Activated B cell treated with CpG ODN at 0.5 μM for 24 hours (primary cell): ENCODE measurements at places on chromosomes 11 and 22. TPM values are rescaled to one million over a fixed set of nuclear protein-coding genes. Genes with fewer than 3 reads are reported as not detected.
A peak's percentile ranks its signal among the peaks of the same experiment; 100 is the strongest.

DNA sequence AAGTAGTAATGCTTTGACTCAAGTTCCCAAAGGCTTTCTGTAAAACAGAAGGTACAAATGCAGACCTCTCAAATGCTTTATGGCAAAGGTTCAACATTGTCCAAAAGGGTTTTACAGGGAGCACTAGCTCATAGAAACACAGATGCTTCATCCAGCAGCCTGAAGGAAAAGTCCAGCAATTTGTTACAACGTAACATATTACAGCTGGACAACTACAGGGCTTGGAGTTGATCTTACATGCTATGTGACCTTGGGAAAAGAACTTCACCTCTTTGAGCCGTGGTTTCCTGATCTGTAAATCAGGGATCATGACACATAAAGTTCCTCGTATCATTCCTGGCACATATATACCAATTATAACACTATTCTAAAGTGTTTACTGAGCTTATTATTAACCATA is 84.9 kb downstream of the DDIAS start:
- H3K4me1 ChIP-seq, result peaks cover 19% of the 10 kb centered on the region
- H3K4me3 ChIP-seq, result no peak overlapping the region
- peak overlapping the region; percentile 74 for H3K27ac ChIP-seq
- H3K36me3 ChIP-seq, result peaks cover 85% of the 10 kb centered on the region

- H3K36me3 ChIP-seq, result peaks cover 74% of the 10 kb centered on the region
- H3K4me3 ChIP-seq, result no peak overlapping the region
- DNase-seq, result no peak
- H3K27me3 ChIP-seq, result no peaks in the 10 kb centered on the region
Observed at GRCh38 chr22:50218996-50219727, 18.4 kb downstream of the SELENOO start.

DNA sequence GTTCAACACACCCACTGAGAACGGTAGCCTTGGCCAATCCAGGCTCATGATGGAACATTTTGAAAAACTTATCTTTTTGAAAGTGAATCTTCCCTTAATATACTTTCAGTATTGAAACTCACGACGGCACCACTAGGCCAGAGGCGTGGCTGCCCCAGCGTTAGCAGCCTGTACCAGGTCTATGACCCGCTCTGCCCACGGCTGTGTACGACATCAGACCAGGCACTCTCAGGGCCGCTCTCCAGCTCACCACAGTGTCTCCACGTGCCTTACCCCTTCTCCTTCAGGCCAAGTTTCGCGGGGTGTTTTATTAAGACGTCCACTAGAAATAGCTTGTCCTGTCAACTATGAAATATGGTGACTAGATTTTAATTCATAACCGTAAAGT is 31.2 kb downstream of the ALG12 start:
- H3K36me3 ChIP-seq, result peaks cover 83% of the 10 kb centered on the region
- H3K4me3 ChIP-seq, result no peak overlapping the region
- H3K4me1 ChIP-seq, result no peaks in the 10 kb centered on the region
- DNase-seq, result no peak

DNA sequence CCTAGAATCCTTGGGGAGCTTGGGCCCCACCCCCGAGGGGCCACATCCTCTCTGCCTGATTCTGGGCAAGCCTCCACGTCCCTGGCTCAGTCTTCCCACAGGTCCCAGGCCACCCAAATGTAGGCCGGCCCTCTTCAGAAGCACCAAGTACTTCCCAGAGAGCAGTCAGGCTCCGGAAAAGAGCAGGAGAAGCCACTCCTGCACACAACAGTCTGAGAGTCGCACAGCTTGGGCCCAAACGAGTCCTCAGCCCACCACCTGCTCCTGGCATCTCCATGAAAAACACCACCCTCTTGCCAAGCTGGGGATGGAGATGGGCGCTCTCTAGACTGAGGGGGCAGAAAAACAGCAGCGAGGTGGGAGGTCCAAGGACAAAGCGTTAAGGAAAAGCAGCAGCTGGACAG is 15.4 kb downstream of the EHD1 start:
- H3K36me3 ChIP-seq, result peaks cover 51% of the 10 kb centered on the region
- no peaks in the 10 kb centered on the region for H3K27me3 ChIP-seq
- H3K4me1 ChIP-seq, result peaks cover 96% of the 10 kb centered on the region

DNA sequence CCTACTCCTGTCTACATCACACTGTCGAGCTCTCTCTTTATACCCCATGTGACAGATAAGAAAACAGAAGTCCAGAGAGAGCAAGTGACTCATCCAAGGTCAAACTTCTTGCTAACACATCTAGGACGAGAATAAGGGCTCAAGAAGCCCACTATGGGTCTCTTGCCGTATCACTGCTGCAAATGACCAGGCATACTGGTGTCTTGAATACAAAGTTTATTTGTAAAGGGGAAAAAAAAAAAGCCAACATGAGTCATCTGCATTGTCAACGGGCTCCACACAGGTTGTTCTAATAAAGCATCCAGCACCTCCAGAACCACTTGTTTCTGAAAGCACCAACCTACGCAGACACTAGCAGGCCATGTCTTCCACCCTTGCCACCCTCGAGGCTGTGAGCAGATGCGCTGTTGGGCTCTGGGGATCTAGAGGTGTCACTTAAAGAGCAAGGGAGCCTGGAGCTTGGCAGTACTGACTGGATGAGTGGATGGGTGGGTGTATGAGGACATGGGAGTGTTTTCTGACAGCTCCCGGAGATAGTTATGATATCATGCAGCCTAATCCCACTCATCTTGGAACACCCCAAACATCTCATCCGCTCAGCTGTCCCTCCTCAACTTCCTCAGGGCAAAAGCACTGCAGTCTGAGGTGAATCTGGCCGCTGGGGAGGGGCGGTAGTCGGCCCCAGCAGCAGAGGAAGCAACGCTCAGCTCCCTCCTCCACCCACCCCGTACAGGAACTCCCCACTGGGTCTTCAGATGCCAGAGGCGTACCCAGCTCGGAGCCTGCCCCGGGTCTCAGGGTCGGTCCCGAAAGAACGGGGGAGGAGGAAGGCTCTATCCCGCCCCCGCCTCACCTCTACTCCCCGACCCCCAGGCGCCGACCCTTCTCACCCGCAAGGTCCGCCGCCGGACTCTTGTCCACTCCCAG is 1.0 kb downstream of the SMCO4 start:
- peaks cover 13% of the 10 kb centered on the region for H3K4me1 ChIP-seq
- peak overlapping the region; percentile 84 for H3K4me3 ChIP-seq
- DNase-seq, result peak; percentile 36
- peaks cover 4% of the 10 kb centered on the region for H3K27me3 ChIP-seq
- H3K27ac ChIP-seq, result peak overlapping the region; percentile 56

DNA sequence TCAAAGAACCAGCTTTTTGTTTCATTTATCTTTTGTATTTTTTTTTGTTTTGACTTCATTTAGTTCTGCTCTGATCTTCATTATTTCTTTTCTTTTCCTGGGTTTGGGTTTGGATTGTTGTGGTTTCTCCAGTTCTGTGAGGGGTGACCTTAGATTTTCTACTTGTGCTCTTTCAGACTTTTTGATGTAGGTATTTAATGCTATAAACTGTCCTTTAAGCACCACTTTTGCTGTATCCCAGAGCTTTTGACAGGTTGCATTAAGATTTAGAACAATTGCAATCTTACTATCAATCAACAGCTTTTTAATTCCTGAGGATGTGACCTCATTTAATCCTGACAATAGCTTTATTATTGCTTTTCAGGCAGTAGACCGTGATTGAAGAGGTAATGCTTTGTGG is 94.3 kb downstream of the ZNF280B start:
- H3K27ac ChIP-seq, result no peak overlapping the region
- peaks cover 35% of the 10 kb centered on the region for H3K4me1 ChIP-seq
- no peak overlapping the region for H3K4me3 ChIP-seq
- no peaks in the 10 kb centered on the region for H3K36me3 ChIP-seq
- H3K27me3 ChIP-seq, result no peaks in the 10 kb centered on the region
- DNase-seq, result no peak

DNA sequence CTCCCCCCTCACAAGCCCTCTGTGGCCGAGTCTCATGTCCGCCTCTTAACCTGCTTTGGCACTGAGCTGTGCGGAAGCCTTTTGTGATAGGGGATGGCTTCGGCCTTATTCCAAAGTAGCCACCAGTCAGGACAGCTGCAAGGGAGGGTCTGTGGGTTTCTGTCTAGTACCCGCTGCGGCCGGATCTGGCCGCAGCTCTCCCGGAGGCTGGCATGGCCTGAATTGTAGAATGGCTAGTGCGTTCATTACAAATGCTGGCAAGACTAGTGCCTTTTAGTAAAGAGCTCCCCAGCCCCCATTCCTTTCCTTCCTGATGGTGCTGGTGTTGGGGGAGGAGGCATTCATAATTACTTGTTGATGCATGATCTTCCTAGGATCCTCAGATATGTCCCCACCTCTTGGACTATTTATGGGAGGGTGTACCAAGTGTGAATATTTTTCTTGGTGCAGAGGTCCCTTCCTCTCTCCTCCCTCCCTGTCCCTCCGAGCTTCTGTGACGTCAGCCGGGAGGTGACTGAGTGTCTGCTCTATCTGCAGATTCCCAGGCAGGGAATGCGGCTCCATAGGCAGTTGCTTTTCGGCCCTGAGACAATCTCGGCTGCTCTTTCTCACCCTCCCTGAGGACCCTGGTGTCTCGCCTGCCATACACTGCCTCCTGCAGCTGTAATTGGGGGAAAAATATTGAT is 108.7 kb upstream of the E2F8 start:
- peaks cover 54% of the 10 kb centered on the region for H3K27me3 ChIP-seq
- no peak overlapping the region for H3K27ac ChIP-seq
- H3K36me3 ChIP-seq, result no peaks in the 10 kb centered on the region
- no peak for DNase-seq
- peaks cover 10% of the 10 kb centered on the region for H3K4me1 ChIP-seq

GRCh38 chr11:7525424-7525823 is 11.6 kb downstream of the PPFIBP2 start:
- peaks cover 13% of the 10 kb centered on the region for H3K36me3 ChIP-seq
- DNase-seq, result no peak
- no peak overlapping the region for H3K27ac ChIP-seq
- H3K27me3 ChIP-seq, result no peaks in the 10 kb centered on the region
- no peak overlapping the region for H3K4me3 ChIP-seq
- peaks cover 33% of the 10 kb centered on the region for H3K4me1 ChIP-seq

- no peak overlapping the region for H3K4me3 ChIP-seq
- peaks cover 14% of the 10 kb centered on the region for H3K27me3 ChIP-seq
- no peak overlapping the region for H3K27ac ChIP-seq
- DNase-seq, result no peak
Observed at GRCh38 chr11:19558189-19558986, 154.2 kb upstream of the NAV2 start.

- H3K4me1 ChIP-seq, result peaks cover 58% of the 10 kb centered on the region
- H3K4me3 ChIP-seq, result no peak overlapping the region
- H3K27ac ChIP-seq, result no peak overlapping the region
Observed at GRCh38 chr11:66624450-66624849, 8.0 kb downstream of the RBM14 start.

DNA sequence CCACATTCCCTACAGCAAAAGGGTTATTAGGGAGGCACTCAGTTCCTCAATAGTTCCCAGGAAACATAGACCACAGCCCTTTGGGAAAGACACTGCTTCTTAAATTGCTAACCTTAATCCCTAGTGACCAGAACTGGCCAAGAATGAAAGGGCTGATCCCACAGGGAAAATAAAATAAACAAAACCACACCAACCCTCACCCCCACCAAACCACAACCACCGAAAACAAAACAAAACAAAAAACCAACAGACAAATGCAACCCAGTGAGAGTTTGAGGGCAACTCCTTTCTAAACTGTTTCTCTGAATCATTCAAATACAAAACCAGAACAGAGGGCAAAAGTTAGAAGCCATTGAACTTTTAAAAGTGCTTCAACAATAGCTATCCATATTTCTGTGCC is 57.2 kb downstream of the NAV2 start:
- DNase-seq, result no peak
- no peak overlapping the region for H3K27ac ChIP-seq
- no peaks in the 10 kb centered on the region for H3K36me3 ChIP-seq
- H3K4me3 ChIP-seq, result no peak overlapping the region

GRCh38 chr22:42080287-42080686 is 787 bp downstream of the SMDT1 start:
- no peak for DNase-seq
- peaks cover 41% of the 10 kb centered on the region for H3K36me3 ChIP-seq
- peak overlapping the region; percentile 95 for H3K4me3 ChIP-seq
- peaks cover 35% of the 10 kb centered on the region for H3K4me1 ChIP-seq

DNA sequence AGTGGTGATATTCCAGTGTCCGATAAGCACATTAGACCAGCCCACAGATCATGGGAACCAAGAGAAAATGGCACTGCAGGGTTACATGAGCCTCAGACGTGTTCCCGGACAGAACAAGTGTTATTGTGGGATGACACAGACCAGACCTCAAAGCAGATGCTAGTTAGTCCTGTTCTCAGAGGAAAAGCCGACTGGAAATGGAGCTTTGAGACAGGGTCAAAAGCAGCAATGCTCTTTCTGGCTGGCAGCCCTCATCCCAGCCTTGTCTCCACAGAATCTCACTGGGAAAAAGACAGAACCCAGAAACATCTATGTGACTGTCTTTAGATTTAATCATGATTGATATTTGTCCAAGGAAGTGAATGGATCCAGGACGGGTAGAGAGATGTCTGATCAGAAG is 506.8 kb downstream of the INSC start:
- no peak overlapping the region for H3K27ac ChIP-seq
- H3K4me3 ChIP-seq, result no peak overlapping the region
- no peaks in the 10 kb centered on the region for H3K27me3 ChIP-seq
- no peaks in the 10 kb centered on the region for H3K4me1 ChIP-seq
- no peaks in the 10 kb centered on the region for H3K36me3 ChIP-seq
- no peak for DNase-seq

Gene ENTHD1
- total RNA-seq, result 0.15 TPM in 1 of 2 replicates, not detected in the other

Gene EI24
- 34.3 and 34.5 TPM in 2 replicates for total RNA-seq

Gene CRYAB
- total RNA-seq, result not detected in 2 replicates

Gene KIF18A
- 4.1 and 4.4 TPM in 2 replicates for total RNA-seq
